ENCODE measurements at places on chromosomes 5 and 9.

- DNase-seq = no peak
These were observed 2.5 kb downstream of the TTC1 start for GRCh38 chr5:160011471-160011870.

DNA sequence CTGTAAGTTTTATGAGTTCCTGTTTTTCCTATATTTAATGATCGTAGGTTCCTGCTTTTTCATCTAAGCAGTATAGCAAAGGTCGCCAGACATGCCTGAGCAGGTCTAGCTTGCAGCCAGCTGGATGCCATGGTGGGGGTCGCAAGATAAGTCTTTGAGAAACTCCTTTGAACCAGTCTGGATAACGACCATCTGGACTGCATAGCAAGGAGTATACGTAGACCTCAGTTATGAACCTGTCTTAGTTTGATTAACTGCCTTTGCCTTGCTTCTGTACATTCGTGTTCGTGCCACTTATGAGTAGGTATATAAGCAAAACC, 8.4 kb upstream of the SPATA31E1 start:
- no peak for DNase-seq

DNA sequence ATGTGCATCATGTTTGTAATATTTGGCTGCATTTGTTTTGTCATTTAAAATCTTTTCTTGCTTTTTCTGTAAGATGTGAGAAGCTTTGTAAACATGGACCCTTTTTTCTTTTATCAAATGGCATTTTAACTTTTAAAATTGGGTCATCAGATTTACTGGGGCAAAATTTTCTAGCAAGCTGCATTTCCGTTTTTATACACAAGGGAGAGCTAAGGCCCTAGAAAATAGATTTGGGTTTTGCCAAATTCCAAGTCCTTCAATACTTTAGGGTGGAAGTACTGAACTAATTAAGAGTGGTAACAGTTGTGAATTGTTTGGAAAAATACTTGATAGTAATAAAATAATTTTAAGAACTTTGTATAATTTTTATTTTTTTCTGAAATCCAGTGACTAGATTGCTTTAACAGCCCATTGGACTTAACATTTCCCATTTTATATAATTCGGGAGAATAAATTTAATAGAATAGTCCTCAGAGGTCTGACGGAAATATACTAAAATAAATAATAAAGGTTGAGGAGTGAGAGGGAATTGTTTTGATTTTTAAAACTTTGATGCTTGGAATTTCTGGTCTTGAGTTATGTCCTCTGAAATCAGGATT, 117.4 kb downstream of the SMARCA2 start:
- DNase-seq = no peak

DNA sequence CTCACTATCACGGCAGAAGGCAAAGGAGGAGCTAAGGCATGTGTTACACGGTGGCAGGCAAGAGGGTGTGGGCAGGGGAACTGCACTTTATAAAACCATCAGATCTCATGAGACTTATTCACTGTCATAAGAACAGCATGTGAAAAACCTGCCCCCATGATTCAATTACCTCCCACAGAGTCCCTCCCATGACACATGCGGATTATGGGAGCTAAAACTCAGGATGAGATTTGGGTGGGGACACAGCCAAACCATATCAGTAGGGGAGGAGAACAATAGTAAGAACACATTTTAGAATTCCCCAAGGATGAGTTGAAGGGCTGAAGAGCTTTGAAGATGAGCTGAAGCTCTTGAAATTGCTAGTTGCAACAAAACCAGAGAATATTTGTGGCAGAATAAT, 287.9 kb downstream of the SMARCA2 start:
- DNase-seq = no peak

GRCh38 chr9:18707489-18708205, 233.7 kb downstream of the ADAMTSL1 start:
- no peak for DNase-seq

GRCh38 chr9:2623288-2624050, 1.9 kb downstream of the VLDLR start:
- peak; percentile 4 for DNase-seq

DNA sequence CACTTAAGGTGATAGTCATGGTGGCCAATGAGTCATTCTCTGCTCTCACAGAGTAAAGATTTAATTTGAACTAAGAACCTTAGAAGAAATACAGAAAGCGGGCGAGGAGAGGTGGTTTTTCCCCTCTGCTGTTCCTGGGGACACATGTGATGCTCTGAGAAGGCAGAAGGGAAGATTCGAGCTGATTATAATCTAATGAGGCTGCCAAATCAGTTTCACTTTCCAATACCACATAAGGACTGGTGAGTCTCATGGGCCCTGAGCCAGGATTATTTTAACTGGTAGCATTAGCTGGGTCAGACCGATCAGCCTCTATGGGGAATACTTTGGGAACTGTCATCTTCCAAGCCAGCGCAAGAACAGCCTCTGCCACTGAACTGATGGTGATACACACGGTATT, 116.5 kb downstream of the SLC1A3 start:
- DNase-seq = peak; percentile 72

GRCh38 chr5:107195890-107196395, 474.8 kb downstream of the EFNA5 start:
- no peak for DNase-seq

DNA sequence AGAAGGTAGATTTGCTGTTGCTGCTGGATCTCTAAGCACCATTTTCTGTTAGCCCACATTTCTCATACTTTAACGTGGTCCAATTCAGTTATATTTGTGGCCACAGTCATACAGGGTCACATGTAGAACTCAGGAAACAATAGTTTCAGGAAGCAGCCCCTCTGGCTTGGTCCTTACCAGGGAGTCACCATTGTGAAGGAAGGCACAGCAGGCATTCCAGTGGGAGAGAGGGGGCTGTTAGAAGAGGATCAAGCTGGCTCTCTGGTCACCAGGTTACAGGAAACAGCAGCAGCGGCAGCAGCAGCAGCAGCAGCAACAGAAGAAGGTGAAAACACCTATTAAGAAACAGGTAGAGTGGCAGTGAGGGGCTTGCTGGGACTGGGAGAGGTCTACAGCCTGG, 14.5 kb downstream of the C9orf43 start:
- DNase-seq = no peak

- DNase-seq = no peak
These were observed 80.9 kb downstream of the FOXD1 start for GRCh38 chr5:73367650-73368049.

DNA sequence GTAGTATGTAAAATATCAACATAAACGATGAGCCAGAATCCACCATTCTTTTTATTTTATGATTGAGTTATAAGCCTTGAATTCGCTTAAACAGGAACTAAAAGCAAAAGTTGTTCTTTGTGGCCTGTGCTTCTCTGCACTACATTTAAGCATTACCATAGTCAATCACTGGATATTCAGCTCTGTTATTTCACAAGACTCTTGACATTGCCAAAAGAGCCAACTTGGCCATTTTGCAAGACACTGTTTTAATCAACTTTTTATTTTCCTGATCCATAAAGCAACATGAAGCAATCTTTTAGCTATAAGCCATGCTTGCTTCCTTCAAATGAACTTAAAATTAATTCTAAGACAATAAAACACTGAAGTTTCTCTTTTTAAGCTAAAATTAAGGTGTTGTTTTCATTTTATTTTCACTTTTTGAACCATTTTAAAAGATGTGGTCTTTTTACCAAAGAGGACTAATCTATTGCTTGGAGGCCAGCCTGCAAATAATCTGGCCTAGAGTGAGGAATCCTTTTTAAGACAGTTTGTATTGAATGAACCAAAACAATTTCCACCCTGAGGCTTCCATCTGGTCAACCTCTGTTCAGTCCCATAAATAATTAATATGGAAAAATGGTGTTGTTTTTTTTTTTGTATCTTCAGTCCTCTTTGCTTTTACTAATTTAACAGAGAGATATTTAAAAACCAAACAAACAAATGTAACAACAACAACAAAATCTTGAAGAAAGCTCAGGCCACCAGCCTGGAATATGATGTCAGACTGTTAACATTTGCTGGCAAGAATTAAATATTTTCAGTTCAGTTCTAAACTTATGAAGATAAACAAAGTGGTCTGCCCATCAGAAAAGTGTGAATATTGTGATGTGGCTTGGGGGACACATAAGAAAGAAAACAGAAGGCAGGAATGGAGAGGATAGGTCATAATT, 274.4 kb downstream of the MARCHF11 start:
- DNase-seq = no peak

DNA sequence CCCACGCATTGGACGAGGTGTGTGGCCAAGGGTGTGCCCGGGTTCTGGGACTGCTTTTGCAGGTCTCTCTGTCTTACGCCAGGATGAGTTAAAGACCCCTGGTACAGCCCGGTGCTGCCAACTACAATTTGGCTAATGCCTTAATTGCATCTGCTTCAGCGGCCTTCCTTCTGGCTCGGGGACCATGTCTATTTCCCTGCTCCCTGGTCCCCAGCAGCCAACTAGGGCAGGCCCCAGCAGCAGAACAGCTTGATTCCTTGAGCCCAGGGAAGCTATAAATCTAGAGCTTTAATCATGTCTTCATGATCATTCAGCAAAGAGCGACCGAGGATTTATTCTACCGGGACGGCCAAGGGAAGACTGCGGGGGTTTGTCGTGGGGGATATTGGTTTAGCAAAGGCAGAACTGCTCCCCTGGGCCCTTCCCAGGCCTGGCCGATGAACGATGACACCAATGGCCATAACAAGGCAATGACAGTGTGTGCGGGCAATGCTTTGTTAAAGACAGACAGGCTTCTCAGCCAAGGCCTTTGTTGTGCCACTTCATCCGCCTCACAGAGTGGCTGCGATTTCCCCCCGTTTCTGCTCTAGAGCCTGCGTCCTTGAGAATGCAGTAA, 51.4 kb downstream of the CFAP77 start:
- no peak for DNase-seq
